NCI-H1417 (cell line): ENCODE measurements at places on chromosomes 2 and 18.

DNA sequence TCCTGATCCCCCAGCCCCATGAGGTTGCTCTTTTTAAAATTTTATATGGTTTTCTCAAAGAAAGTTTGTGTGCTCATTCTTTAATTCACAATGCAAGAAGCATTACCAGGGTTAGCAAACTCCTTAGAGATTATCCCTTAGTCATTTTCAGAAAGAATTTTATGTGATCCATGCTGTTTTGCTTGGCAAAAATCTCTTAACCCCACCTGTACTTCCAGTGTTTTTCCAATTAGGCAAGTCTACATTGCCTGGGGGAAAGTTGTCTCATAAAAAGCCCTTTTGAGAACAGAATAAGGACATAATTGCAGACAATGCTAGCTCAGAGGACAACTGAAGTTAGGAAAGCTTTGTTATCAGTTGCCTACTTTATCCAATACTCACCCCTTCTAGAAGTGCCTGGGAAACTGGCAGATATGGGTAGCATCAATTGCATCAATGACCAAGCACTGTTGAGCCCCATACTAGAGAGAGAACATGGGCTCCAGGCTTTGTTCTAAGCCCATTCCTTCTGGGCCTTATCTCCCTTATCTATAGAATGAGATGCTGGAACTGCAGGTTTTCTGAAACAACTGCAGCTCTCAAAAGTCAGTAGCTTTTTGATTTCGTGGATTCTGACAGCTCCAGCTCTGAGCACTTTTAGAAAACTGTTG lies 265.9 kb upstream of the SPHKAP start:
- peak; percentile 65 for DNase-seq

- no peak for DNase-seq
These were observed 74.4 kb downstream of the ANTXR1 start for GRCh38 chr2:69087211-69087911.

DNA sequence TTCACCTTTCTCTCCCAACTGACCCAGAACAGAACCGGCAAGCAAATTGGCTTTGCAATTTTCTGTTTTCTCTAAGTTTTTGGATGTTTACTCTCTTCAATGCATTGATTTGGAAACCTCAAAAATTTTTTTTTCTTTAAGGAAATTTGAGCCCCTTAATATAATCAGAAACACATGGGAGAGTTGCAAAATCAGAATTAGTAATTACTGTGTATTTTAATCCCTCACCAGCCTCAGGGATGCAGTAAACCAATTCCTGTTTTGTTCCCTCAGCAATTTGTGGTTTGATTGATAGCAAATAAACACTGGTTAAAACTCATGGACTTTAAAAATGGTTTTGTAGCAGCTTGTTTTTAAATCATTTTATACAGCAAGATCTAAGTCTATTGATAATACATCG lies 281.5 kb downstream of the NEDD4L start:
- no peak for DNase-seq

- peak; percentile 78 for DNase-seq
These were observed 25.2 kb downstream of the HS1BP3 start for GRCh38 chr2:20625491-20626391.

- DNase-seq, result no peak
These were observed 190.5 kb downstream of the RND3 start for GRCh38 chr2:150296770-150297546.

- no peak for DNase-seq
These were observed 27.0 kb downstream of the RBKS start for GRCh38 chr2:27863146-27863545.

DNA sequence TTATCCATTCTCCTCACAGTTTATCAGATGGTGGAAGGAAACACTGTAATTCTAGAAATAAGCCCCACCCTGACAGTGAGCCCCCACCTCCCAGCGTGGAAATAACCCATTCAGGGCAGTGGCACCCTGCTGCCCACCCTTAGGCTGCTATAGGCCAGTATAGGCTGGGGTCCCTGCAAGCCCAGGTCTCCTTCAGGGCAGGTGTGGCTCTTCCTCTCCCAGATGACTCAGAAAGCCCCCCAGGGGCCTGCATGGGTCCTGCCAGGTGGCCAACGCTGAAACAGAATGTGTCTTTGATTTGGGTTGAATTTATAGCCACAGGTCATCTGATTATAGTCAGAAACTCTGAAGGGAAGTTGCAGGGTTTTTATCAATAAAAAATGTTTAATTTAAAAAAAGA lies 136.4 kb downstream of the SH3RF3 start:
- no peak for DNase-seq

- DNase-seq, result peak; percentile 67
These were observed 222.9 kb downstream of the PRKCE start for GRCh38 chr2:45874344-45874743.

DNA sequence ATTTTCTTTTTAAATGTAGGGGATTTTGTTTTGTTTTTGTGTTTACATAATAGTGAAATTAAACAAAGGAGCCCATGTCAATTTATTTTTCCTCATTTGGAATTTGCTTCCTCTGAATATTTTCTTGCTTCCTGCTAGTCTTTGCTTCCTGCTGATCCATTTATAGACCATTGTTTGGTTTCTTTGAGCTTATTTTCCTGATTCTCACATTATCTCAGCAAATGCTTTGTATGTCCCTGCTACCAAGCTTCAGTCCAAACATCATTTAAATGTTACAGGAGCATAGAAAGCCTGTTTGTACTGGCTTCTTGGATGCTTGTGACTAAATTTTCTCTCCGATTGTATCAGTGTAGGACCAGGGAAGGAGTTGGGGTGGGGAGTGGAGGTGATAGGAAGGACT lies 127.3 kb upstream of the IL1R2 start:
- no peak for DNase-seq

DNA sequence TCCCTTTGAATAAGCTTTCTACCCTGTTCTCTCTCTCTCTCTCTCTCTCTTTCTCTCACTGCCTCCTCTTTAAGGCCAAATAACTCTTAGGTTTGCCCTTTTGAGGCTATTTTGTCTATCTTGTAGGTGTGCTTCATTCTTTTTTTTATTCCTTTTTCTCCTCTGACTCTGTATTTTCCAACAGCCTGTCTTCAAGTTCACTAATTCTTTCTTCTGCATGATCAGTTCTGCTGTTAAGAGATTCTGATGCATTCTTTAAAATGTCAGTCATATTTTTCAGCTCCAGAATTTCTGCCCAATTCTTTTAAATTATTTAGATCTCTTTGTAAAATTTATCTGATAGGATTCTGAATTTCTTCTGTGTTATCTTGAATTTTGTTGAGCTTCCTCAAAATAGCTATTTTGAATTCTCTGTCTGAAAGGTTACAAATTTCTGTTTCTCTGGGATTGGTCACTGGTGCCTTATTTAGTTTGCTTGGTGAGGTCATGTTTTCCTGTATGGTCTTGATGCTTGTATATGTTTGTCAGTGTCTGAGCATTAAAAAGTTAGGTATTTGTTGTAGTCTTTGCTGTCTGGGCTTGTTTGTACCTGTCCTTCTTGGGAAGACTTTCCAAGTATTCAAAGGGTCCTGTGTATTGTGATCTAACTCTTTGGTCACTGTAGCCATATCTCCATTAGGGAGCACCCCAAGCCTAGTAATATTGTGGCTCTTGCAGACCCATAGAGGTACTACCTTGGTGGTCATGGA lies 35.4 kb upstream of the DYNC1I2 start:
- no peak for DNase-seq

DNA sequence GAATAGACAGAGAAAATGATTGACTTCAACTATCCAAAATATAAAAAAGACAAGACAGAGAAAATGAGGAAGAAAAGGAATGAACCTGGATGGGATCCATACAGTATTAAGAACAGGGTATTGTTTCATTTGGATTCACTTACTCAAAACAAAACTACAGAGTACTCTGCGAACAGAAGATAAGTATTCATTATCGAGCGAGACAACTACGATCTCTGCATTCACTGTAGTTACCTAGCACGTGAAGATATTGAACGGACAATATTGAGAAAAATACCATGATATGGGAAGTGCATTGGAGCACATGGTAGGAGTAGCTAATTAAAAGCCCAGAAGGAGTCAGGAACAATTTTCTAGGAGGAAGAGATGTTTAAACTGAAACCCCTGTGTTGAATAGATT lies 1.0 kb upstream of the ORC2 start:
- DNase-seq, result peak; percentile 6

- no peak for DNase-seq
These were observed 45.3 kb upstream of the UGP2 start for GRCh38 chr2:63796366-63796765.

DNA sequence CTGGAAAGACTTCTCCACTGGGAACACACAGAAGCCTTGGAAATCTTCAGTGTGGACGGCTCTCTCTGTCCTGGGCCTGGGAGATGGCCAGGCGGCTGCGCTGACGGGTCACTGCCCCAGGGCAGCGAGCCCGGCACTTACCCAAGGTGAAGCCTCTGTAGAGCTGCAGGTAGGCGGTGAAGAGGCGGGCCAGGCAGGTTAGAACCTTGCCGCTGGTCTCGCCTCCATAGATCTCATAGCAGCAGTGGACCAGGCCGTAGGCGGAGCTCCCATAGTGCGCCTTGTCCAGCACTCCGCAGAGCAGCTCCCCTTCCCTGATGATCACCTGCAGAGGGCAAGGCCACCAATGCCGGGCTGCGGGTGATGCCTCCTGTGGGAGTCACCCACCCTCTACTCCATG lies 53.0 kb downstream of the POLR1A start:
- DNase-seq, result no peak

- DNase-seq, result peak; percentile 34
These were observed 93.6 kb downstream of the SATB2 start for GRCh38 chr2:199364153-199364552.

- DNase-seq, result no peak
These were observed 144.4 kb upstream of the ITGA6 start for GRCh38 chr2:172282944-172283343.

- no peak for DNase-seq
These were observed 105.5 kb upstream of the CCDC68 start for GRCh38 chr18:55064760-55065159.

- DNase-seq, result peak; percentile 41
These were observed 339 bp downstream of the ACAA2 start for GRCh38 chr18:49813069-49813318.

DNA sequence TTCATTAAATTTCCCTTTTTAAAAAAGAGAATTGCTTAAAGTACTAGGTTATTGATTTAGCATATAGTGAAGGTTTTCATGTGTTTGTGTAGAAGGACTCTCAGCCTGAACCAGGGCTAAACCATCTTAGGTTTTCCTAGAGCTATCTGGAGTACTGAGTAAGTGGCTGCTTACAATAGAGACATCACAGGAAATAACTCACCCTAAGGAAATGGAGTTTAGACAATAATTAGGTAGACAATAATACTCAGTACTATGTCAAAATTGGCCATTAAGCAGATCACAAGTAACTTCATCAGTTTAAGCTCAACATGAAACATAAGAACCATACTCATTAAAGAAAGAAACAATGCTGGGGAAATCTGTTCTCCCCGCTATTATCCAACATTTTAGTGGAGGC lies 240.0 kb downstream of the RND3 start:
- no peak for DNase-seq

- no peak for DNase-seq
These were observed 14.8 kb upstream of the IMP4 start for GRCh38 chr2:130327703-130328527.

DNA sequence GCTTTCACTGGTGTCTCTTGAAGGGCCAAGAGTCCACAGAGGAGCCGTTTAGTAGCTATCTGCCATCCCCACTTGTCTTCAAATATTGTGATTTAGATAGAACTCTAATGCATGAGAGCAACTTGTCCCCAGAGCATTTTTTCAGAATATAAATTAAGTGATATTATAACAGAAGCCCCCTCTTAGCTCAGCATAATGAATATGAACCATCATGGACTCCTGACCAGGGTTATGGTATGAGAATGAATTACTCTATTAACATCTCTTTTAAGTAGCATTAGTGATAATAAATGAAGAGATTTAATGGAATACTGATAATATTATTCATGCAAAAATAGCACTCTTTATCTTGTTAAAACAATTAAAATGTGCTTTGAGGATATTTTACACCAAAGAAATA lies 709.6 kb downstream of the GALR1 start:
- DNase-seq, result no peak

- no peak for DNase-seq
These were observed at the start of gene CYP27C1 for GRCh38 chr2:127220102-127220767. Gene CYP27C1 (minus strand): TSS chr2:127220299. CDS start chr2:127220270, 29 bp downstream.
